Neural crest cell (in vitro differentiated cells): ENCODE measurements at places on chromosomes 3 and 15. TPM values are rescaled to one million over a fixed set of nuclear protein-coding genes. Genes with fewer than 3 reads are reported as not detected.

DNA sequence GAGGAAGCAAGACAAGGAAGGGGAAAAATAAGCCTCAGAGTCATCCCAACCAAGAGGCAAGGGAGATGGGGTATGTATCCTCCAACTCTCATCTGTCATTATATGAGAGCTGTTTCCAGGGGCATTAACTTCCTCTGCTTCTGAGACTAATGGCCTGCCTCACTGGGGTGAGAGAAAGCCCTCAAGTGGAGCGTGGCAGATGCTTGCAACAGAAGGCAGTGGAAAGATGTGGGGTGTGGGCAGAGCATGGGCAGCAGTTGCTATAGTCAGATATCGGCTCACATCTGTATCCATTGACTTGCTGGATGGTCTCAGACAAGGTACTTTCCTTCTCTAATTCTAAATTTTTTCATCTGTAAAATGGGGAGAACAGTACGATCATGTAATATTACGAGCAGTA, 81.7 kb upstream of the PLCL2 start:
- DNase-seq, result no peak
- no peak overlapping the region for H3K27ac ChIP-seq
- peaks cover 4% of the 10 kb centered on the region for H3K27me3 ChIP-seq
- H3K4me1 ChIP-seq, result no peaks in the 10 kb centered on the region

DNA sequence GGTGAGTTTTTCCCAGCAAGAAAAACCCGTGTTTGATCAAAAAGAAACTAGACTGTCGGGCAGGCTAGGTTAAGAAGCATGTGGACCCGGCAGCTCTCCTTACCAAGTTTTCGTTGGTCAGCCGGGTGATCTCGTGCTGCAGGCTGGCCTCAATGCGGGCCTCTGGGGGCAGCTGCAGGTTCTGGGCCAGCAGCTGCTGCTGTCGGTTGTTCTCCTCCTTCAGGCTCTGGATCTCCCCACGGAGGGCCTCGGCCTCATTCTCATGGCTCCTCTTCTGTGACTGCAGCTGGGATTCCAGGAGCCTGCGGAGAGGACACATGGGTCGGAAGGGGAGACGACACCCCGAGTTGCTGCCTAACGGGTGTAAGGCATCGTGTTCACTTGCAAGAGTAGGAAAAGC, 44.5 kb upstream of the MYO5C start:
- H3K4me3 ChIP-seq, result no peak overlapping the region
- peaks cover 13% of the 10 kb centered on the region for H3K4me1 ChIP-seq
- H3K36me3 ChIP-seq, result no peaks in the 10 kb centered on the region
- DNase-seq, result no peak

- DNase-seq, result no peak
- H3K27ac ChIP-seq, result no peak overlapping the region
- no peak overlapping the region for H3K4me3 ChIP-seq
- no peaks in the 10 kb centered on the region for H3K27me3 ChIP-seq
- peaks cover 4% of the 10 kb centered on the region for H3K4me1 ChIP-seq
- H3K36me3 ChIP-seq, result no peaks in the 10 kb centered on the region
These were observed 783.3 kb downstream of the ZPLD1 start for GRCh38 chr3:103218146-103218545.

DNA sequence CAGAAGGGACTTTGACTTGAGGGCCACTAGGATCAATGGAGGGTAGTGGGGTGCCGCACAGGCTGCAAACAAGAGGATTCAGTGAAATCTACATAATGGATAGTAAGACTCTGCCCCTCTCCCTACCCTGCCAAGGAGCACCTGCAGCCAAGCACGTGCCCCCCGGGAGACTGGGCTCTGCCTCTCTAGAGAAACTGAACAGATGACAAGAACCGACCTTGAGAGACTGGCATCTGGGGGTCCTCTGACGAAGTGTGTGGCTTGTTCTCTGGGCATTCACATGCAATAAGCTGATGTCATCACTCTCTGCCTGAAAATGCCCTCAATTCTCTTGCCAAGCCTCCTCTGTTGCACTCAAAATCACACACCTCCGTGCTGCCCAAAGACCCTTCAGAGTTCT, 132.3 kb downstream of the FAM43A start:
- H3K27ac ChIP-seq, result no peak overlapping the region
- DNase-seq, result no peak
- H3K27me3 ChIP-seq, result no peaks in the 10 kb centered on the region

- H3K4me3 ChIP-seq, result no peak overlapping the region
- no peak overlapping the region for H3K27ac ChIP-seq
- H3K36me3 ChIP-seq, result no peaks in the 10 kb centered on the region
- no peak for DNase-seq
These were observed 316.4 kb downstream of the SOX2 start for GRCh38 chr3:182028081-182028480.

GRCh38 chr15:85475711-85476110, 95.3 kb downstream of the AKAP13 start:
- no peak for DNase-seq
- no peak overlapping the region for H3K27ac ChIP-seq
- peaks cover 58% of the 10 kb centered on the region for H3K4me1 ChIP-seq
- H3K27me3 ChIP-seq, result no peaks in the 10 kb centered on the region

- H3K4me1 ChIP-seq, result no peaks in the 10 kb centered on the region
- peaks cover 84% of the 10 kb centered on the region for H3K27me3 ChIP-seq
These were observed 21.6 kb downstream of the SHOX2 start for GRCh38 chr3:158084651-158085050.

- H3K27ac ChIP-seq, result no peak overlapping the region
- H3K27me3 ChIP-seq, result no peaks in the 10 kb centered on the region
- H3K36me3 ChIP-seq, result peaks cover 3% of the 10 kb centered on the region
These were observed 7.0 kb downstream of the SLC25A38 start for GRCh38 chr3:39390181-39390580.

- no peaks in the 10 kb centered on the region for H3K36me3 ChIP-seq
- DNase-seq, result no peak
- H3K27me3 ChIP-seq, result peaks cover 70% of the 10 kb centered on the region
- H3K27ac ChIP-seq, result no peak overlapping the region
- H3K4me1 ChIP-seq, result no peaks in the 10 kb centered on the region
These were observed 11.5 kb upstream of the GATA2 start for GRCh38 chr3:128504533-128504915.

DNA sequence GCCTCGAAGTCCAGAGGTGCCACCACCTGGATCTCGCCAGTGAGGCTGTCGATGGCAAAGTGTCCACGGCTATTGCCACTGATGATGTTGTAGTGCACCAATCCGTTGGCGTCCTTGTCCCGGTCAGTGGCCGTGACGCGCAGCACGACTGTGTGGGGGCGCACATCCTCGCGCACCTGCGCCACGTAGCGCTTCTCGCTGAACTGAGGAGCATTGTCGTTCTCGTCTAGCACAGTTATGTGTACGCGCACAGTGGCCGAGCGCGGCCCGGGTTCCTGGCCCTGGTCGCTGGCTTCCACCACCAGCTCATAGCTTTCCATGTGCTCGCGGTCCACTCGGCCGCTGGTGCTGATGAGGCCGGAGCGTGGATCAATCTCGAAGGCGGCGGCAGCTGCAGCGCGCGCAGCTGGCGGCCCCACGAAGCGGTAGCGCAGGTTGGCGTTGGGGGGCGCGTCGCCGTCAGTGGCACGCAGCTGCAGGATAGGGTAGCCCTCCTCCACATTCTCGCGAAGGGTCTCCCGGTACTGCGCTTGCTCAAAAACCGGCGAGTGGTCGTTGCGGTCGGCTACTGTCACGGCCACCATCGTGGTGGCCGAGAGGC, 1.8 kb downstream of the CELSR3 start:
- peaks cover 26% of the 10 kb centered on the region for H3K36me3 ChIP-seq
- peaks cover 31% of the 10 kb centered on the region for H3K4me1 ChIP-seq
- peaks cover 7% of the 10 kb centered on the region for H3K27me3 ChIP-seq
- no peak overlapping the region for H3K27ac ChIP-seq

- no peaks in the 10 kb centered on the region for H3K27me3 ChIP-seq
- H3K4me1 ChIP-seq, result peaks cover 5% of the 10 kb centered on the region
- H3K27ac ChIP-seq, result no peak overlapping the region
- H3K36me3 ChIP-seq, result no peaks in the 10 kb centered on the region
- no peak for DNase-seq
These were observed 108.3 kb downstream of the P3H2 start for GRCh38 chr3:190012314-190012782.

IL17RE gene
- 1.4 and 1.7 TPM in 2 replicates for total RNA-seq

STX19 gene
- not detected in 2 replicates for total RNA-seq

XXYLT1 gene
- 41.1 and 41.2 TPM in 2 replicates for total RNA-seq

KIF15 gene
- total RNA-seq, result 49.0 and 51.3 TPM in 2 replicates

PLAAT1 gene
- total RNA-seq, result 3.0 and 4.0 TPM in 2 replicates
